ENCODE measurements at places on chromosomes 16 and 17. TPM values are rescaled to one million over a fixed set of nuclear protein-coding genes. Genes with fewer than 3 reads are reported as not detected.

Gene LLGL2
- total RNA-seq = 17.4 TPM

Gene CA4
- not detected for total RNA-seq

DNA sequence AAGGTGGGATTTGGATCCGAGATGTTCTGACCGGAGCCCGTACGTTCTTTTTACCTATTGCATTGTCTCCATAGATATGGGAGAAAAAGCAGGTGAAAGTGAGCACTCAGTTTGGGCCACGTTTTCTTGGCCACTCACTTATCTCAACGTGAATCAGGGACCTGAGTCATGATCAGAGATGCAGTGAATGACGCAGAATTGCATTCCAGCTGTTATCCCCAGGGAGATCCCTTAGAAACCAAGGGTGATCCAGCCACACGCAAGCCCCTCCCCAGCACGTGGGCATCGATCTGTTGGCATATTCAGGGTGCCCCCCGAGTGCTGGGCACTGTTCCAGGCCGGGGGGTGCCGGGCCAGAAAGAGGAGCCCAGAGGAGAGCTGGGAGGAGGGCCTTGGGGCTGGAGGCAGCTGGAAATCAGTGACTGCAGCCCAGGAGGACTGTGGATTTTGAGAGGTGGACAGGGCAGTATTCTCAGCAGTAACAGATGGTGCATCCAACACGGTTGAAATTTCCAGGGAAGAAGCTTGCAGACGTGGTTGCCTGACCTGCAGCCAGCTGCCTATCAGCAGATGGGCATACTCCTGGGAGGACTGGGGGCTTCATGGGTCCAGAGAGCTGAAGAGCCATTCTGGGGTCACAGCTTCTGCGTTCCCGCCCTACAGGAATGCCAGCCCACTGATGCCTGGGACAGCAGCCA lies 87.2 kb upstream of the CACNG5 start:
- no peak for DNase-seq

DNA sequence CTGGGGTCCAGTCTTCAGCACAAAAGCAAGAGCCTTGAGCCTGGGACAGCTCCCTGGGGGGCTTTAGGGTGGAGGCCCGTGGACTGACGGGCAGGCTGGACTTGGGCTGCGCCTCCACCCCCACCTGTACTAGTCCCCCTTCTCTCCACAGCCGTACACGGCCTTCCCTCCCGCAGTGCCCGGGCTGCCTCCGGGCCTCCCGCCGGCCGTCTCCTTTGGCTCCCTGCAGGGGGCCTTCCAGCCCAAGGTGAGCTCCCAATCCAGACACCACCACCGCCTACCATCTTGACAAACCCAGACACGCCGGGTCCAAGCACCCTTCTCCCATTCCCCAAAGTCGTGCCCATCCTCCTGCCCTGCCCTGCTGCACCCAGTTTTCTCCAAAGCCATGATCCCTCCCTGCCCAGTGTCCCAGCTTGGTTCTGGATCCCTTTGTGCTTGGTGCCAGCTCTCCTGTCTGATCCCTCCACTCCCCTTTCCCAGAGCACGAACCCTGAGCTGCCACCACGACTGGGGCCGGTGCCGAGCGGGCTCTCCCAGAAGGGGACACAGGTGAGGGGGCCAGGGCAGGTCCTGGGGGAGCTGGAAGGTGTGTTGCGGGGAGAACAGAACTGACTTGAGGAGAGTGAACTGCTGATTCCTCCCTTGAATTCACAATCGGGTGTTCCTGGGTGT lies 7.1 kb downstream of the FBRS start:
- no peak for DNase-seq
